ENCODE measurements at places on chromosomes 6 and 20.

DNA sequence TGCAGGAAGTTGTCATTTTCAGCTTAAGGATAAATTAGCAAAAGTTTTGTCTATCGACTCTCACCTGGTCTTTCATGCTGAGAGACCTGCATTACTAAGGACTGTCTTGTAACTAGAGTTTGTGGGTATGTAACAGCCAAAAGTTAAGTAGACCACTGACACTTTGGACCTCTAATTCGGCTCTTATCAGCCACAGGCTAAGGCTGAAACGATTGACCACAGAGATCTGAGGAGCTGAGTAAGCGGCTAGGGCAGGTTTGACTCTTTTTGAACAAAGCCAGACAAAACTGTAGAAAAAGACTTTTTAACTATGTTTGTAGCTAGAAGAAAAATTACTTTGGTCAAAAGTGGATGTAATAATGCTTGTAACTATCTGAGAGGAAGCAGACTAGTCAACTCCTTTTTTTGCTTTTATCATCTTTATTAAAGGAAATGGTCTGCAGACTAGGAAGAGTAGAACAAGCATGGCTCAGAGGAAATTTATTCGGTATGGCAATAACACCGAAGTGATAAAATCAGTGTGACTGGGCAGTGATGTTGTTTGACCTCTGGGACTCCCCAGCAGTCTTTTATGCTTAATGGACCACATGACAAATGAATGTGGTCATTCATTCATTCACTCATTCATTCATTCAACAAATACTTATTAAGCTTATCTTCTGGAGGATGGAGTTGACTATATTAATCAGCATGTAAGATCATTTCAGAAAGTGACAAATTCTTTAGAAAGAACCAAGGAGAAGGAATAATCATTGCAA is 725.0 kb upstream of the HS3ST5 start:
- DNase-seq: no peak

GRCh38 chr6:53673162-53673727 is 7.7 kb upstream of the KLHL31 start:
- no peak for DNase-seq

DNA sequence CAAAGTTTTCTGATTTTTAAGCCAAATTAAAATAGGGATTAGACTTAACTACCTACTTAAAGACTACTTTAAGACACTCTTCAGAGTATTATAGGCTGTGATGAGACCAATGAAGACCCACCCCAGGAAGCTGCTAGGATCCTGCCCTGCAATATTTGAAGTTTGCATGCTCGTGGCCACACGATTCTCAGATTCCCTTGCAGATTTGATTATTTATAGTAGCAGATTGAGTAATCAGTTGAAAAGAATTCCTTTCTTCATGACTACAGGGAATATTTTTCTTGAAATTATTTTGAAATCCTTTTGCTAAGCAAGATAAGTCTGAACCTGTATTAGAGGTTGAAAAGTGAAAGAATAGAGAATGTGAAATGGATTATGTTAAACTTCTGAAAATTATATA is 122.3 kb downstream of the B3GAT2 start:
- no peak for DNase-seq

DNA sequence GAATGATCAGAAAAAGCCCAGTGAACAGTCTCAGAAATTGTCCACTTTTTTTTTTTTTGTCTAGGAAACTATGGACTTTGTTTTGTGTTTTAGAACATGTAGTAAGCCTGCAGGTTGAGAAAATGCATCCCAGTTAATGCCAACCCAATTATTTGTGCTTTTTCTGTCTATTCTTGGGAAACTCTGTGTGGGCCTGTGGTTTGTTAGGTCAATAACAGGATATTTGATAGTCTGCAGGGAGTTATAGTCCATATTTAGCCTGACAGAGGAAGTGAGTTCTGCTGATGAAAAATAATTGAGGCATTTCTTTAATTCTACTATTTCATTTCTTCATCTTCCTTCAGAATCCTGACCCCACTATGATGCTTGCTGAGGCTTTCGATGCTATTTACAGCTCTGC is 154.0 kb upstream of the LAMP5 start:
- no peak for DNase-seq

DNA sequence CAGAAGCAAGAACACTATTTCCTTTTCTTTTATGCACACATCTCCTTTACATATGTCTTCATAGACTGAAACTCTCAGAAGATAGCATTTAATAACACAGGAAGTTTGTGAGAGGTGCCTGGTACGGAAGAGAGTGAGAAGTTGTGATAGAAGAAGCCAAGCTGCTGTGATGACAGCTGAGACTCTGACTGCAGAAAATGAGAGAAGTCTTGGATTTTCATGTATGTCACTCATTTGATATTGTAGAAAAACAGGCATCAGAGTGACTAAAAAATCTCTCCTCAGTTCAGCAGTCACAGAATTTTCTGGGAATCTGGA is 154.9 kb upstream of the BMP2 start:
- DNase-seq: no peak

DNA sequence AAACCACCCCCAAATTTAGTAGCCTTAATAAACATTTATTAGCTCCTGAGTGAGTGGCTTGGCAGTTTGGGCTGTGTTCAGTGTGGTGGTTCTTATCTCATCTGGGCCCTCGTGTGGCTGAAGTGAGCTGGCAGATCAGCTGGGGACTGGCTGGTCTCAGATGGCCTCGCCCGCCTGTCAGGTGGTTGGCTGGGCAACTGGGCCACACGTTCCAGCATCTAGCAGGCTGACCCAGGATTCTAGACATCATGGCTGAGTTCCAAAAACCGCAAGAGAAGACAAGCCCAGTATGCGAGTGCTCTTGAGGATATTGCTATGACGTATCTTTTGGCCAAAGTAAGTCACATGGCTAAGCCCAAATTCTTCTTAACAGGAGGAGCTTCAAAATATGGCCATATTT is 28.9 kb downstream of the EIF2S2 start:
- DNase-seq: no peak

GRCh38 chr6:34093854-34094430 is 51.9 kb downstream of the GRM4 start:
- DNase-seq: no peak

DNA sequence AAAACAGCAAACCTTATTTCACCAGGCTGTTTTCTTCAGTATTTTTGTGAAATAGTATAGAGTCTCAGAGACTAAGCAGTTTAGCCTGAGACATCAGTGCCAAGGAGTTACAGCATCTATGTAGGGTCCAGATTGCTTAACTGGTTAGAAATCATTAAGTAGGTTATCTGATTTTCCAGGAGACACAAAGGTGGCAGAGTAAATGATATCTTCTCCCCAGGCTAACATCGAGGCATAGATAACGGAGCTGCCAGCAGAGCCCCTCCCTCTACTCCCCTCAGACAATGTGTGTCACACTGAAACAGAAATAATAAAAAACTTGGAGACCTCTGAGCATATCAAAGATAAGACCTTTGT is 473.0 kb upstream of the CITED2 start:
- DNase-seq: no peak

DNA sequence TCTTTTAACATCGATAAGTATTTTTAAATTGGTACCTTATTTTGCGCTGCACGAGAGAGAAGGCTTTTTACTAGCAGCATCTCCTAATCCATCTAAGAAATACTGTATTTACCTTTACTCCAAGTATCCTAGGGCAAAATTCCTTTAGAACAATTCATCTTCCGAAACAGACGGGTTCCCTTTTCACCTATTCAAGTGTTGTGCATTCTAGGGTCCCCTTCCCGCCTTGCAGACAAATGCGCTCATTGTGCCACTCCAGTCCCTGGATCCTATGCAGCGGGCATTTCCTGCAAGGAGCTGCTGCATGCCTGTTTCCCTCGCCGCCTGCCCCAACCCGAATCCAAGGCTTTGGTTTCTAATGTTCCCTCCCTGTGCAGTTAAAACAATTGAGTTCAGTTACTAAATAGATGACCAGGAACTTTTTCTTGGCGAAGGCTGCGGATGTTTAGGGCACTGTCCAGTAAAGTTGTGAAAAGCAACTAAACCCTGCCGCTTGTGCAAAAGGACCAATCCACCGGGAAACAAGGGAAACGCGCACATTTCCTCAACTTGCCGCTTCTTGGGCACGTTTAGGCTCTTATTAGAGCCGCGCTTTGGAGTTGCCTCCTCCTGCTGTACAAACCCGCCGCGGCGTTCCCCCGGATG is 556 bp upstream of the SCAF8 start:
- DNase-seq: peak; percentile 69

DNA sequence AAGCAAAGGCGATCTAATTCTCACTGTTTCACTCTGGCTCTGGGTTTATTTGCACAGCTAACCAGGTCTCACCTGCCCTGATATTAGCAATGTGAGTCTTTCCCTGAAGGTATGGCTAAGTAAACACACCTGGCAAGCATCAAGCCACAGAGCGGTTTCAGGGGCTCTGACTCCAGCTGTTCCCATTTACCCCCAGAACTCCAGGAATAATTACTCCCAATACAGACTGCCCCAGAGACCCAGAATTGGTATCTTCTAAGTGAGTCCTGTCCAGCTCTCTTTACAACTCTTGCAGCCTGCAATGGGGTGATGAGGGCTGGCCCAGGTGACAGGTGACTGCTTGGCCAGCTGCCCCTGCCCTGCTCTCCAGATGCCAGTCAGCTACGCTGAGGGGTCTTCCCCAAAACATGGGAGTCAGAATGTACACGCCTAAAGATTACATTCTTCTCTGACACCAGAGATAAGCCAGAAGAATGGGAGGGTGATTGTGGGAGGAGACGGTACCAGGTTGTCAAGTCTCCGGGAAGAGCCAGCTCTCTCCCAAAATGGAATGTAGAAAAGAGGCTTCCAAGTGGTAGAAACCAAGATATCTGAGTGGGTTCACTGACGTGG is 4.9 kb upstream of the LRRN4 start:
- DNase-seq: no peak

- no peak for DNase-seq
These were observed 60.9 kb downstream of the PGM3 start for GRCh38 chr6:83132121-83132520.

GRCh38 chr20:44540834-44541233 is 19.0 kb upstream of the SERINC3 start:
- no peak for DNase-seq

DNA sequence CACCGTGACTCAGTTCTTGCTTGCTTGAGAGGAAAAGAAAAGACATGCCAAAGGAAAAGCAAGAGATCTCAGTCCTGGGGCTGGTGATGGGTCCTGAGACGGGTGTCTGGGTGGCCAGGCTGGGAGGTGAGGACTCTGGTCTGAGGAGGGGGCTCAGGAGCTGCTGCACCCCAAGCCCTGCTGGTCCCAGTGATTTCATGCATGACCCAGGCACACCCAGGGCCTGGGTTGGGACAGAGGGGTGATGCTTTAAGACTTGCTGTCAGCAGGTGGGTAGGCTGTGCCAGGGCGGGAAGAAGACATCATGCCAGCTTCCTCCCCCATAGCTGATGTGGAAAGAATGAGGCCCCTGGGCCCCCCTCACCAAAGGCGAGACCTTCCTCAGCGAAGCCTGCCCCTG is 65.1 kb upstream of the PMEPA1 start:
- no peak for DNase-seq

DNA sequence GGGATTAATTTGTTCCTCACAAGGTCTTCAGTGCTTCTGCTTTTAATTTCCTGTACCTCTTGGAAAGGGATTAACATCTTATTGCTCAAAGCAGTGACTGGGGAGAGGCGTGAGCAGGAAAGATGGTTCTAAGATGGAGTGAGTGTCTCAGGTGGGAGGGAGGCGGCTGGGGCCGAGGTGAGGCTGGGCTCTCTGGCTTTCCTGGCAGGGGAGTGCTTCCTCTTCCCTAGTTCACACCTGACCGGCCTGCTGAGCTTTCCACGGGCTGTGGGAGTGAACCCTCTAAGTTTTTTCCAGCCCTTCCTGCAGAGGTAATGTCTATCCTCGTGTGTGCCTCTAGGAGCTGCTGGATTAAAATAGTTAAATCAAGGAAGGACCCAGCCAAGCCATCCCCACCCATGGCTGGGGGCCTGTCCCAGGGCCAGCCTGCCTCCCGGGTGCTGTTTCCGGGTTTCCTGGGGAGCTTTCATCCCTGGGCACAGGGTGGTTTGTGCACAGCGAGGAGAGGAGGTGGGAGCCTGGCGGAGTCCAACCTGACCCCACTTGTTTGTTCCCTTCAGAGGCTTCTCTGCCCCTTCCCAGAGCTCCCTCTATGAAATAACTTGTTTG is 179.1 kb downstream of the TFAP2C start:
- DNase-seq: no peak

GRCh38 chr6:125637207-125637606 is 112.2 kb upstream of the HEY2 start:
- no peak for DNase-seq

- no peak for DNase-seq
These were observed 2.2 kb downstream of the DLGAP4 start for GRCh38 chr20:36308353-36308752.

- no peak for DNase-seq
These were observed 37.8 kb downstream of the RAB44 start for GRCh38 chr6:36735110-36736071.

DNA sequence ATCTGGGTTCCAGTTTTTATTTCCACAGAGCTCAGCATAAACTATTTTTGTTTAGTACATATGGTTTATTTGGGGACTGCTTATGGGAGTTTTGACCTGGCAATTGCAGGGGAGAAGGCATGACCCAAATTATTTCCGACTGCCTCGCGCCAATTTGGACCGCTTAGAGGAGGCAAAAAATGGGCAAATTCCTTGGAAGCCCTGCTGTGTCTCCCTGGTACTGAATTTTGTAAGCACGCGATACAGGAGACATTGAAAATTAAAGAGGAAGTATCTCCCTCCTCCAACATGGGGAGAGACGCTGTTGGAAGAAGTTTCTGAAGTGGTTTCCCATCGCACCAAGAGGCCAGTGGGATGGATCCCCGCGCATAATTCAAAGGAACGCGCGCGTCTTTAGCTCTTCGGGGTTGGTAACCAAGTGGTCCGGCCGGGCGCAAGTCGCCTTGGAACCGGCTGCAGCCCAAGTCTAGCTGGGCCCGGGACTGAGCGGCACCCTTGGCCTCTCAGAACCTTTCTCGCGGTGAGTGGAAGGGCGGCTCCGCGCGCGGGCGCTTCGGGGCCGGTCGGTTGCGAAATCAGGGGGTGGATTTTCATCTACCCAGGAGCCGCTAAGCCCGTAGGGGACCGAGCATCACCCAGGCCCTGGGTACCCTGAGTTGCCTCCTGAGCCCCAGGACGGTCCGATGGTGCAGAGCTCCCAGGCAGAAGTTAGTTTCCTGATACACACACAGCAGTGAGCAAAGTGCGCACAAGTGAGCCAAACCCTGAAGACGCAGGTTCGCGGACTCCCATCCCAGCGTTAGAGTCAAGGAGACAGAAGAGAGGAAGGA is 6.2 kb downstream of the NKX2-2 start:
- DNase-seq: no peak

DNA sequence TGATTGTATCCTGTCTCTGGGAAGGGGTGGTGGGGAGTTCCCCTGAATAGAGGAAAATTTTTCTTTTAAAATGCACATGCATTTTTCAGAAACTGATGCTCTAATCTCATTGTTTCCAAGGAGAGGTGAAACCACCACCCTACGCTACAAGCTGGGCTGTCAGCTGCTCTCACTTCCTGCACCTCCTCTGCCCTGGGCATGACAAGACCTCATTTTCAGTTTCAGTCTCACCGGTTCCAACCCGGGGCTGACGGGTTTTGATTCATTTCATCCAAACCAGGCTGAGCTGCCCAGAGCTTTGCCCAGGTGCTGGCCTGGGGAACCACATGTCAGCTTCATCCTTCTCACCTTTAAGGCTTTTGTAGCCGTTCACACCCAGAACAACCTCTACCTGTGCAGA is 99.7 kb downstream of the EYA2 start:
- DNase-seq: no peak

All from C1 segment of cervical spinal cord (tissue), 14 donors.